Fibroblast of lung (primary cell): ENCODE measurements at places on chromosomes 11 and 22. TPM values are rescaled to one million over a fixed set of nuclear protein-coding genes. Genes with fewer than 3 reads are reported as not detected.

The CCDC15 gene
- 0.77 and 2.3 TPM in 2 replicates for total RNA-seq

The XPNPEP3 gene
- total RNA-seq, result 7.7 and 9.1 TPM in 2 replicates

DNA sequence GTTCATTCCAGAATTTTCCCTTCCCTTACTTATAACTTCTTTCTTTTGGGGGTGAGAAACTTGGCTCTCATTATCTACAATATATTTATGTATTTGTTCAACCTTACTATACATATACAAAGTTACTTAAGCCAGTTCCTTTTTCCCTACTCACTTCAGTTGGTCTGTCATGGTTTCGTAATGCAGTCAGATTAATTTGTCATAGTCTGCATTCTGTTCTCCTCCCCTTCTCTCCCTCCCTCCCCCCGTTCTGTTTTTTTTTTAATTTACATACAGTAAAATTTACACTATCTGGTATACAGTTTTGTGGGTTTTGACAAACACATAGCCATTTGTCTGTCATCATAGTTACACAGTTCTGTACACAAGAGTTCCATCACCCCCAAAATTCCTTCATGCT, 71.8 kb upstream of the ADORA2A start:
- no peak for DNase-seq

- no peak for DNase-seq
Measured at GRCh38 chr22:44745853-44746789, 6.3 kb upstream of the ARHGAP8 start.
